Fibroblast of skin of back (primary cell): ENCODE measurements at places on chromosomes 5 and 9.

DNA sequence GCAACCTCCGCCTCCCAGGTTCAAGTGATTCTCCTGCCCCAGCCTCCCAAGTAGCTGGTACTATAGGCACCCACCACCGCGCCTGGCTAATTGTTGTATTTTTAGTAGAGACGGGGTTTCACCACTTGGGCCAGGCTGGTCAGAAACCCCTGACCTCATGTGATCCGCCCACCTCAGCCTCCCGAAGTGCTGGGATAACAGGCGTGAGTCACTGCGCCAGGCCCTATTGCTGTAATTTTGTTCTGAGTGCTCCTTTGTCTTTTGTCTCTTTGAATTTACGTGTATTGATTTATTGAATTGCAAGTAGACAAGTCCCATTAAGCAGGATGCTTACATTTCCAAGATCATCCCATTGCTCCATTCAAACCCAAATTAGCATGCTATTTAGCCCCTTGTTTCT is 186.7 kb downstream of the MSX2 start:
- no peak for DNase-seq

- no peak for DNase-seq
Observed at GRCh38 chr5:56433039-56433617, 200.0 kb upstream of the ANKRD55 start.

- DNase-seq = no peak
Observed at GRCh38 chr9:99907208-99907532, 716 bp downstream of the STX17 start.

DNA sequence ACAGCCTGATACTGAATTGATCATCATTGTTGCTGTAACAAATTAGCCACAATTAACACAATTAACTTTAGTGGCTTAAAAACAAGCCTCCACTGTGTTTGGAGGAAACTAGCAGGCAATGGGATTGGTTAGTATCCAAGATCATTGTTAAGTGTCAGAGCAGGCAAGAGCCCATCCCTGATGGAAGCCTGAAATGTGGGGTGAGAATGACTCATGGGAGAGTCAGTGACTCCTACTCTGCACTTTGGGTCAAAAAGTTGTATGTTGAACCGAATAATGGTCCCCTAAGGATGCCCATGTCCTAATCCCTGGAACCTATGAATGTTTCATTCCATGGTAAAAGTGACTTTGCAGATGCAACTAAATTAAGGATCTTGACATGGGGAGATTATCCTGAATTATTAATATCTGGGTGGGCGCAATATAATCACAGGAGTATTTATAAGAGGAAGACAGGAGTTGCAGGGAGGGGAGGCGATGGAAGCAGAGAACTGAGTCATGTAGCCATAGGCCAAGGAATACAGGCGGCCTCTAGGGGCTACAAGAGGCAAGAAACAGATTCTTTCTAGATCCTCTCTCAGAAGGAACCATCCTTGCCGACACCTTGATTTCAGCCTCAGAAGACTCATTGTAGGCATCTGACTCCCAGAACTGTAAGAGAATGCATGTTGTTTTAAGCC is 28.8 kb downstream of the ALG2 start:
- DNase-seq = peak; percentile 12

- DNase-seq = peak; percentile 13
Observed at GRCh38 chr5:83645936-83646335, 74.7 kb downstream of the HAPLN1 start.

GRCh38 chr5:173341961-173342430 is 13.8 kb upstream of the STC2 start:
- DNase-seq = no peak

- no peak for DNase-seq
Observed at GRCh38 chr9:123550012-123550411, 194.0 kb downstream of the CRB2 start.

GRCh38 chr5:132243366-132243977 is 14.0 kb upstream of the PDLIM4 start:
- no peak for DNase-seq

- DNase-seq = peak; percentile 71
Observed at GRCh38 chr5:77882670-77883257, 106.6 kb upstream of the TBCA start.

- no peak for DNase-seq
Observed at GRCh38 chr5:132019857-132020555, 8.5 kb upstream of the ACSL6 start.

DNA sequence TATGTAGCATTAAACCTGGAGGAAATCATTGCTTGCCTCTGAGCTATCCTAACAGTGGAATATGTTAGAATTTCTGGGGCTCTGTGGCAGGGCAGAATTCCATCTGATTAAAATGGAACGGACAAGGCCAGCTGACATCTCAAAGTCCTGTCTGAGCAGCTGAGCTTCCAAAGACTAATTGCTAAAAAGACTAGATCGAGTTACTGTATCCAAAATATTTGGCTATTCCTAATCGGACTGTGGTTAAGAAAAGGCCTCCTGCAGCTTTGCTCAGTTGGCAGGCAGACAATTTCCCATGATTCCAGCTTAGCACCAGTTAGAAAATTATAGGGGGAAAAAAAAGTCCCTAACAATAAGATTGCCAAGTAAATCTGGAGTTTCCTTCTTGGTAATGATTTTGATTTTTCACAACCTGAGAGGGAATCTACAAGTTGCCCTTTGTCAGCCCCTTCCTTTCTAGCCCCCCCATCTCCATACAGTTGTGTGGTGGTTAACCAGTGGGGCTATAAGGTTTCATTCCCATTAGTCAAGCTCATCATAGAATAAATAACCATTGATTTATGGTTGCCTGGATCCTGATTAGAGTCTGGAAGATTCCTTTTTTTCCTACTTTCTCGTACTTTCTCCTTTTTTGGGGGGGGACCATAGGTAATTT is 26.4 kb downstream of the PTGR1 start:
- peak; percentile 71 for DNase-seq

DNA sequence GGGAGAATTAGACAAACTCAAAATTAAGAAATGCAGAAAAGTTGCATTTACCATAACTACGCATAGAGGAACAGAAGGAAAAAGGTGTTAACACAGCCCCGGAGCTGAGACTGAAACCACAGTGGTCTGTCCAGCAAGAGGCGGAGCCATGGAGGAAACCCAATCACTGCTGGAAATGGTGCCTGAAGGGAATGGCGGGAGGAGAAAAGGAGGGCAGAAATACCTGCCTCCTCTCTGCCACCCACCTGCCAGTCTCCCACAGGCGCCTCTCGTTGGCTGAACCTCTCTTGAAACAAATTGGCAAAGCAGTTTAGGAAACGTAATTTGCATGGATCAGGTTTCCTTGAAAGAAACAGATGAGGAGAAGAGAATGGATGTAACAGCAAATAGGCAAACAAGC is 9.7 kb upstream of the PRKACG start:
- DNase-seq = no peak

DNA sequence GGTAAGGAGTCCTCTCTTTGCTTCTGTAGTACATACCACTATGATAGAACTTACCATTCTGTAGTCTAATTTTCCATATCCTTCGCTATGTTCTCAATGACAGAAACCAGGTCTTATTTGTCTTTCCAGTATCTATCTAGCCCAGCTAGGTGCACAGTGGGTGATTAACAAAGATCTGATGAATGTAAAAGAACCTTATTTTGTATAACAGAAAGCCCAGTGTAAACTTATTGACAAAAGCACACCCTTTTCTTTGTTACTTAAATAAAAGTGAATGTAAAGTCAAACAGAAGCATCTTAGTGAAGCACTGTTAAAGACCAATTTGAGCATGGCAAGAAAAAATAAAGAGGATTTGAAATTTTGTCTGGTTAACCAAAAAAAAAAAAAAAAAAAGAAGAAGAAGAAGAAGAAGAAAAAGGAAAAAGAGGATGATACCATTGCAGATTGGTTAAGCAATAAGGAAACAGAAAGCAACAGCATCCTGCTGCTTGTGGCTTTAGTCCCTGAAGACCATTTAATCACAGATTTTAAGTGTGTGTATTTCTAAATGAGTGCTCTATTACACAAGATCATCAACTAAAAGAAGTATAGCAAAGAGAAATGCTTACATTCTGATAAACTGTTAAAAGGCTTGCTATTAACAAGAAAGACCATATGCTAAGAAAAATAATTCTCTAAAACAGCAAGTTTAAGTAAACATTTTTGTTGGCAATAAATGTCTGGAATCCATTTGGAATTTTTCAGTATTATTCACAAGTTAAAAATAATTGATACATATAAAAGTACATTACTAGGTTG is 21.2 kb downstream of the MEGF9 start:
- peak; percentile 65 for DNase-seq

DNA sequence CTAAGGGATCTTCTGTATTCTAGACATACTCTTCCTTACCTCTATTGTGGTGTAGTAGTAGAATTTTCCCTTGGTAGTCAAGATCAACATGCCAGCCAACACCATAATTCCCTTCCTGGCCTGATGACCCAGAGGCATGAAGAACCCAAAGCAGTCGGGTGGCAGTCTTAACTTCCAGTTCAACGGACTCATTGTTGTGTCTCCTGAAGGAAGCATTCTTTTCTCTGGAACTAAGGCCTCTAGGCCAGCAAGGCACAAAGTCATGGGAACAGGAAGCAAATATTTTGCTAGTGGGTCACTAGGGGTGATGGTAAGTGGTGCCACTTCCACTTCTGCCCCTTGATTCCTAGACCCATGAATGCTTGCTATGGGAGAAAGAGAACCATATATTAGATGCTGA is 55.2 kb upstream of the DAPK1 start:
- peak; percentile 16 for DNase-seq

DNA sequence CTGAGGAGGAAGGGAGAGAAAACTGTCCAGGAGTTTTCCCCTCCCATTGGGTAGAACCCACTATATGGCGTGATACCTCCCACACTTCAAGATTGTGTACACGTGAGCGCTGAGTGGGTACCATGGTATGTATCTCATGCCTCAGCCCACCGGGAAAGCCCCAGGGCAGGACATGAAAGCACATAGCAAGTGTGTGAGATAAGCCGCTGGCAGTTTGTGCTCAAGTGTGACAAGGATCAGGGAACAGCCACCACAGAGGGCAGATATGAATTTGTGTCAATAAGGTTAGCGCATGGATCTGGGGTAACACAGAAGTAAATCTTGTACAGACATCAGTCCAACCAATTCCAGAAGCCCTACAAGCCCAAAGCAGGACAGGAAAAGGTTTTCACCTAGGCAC is 42.6 kb upstream of the NAA35 start:
- no peak for DNase-seq
